ENCODE measurements at places on chromosomes 1 and 21.

GRCh38 chr1:19342894-19343616, 30.9 kb downstream of the SLC66A1 start:
- DNase-seq: no peak

GRCh38 chr1:38727684-38728584, 131.6 kb downstream of the RRAGC start:
- DNase-seq: no peak

DNA sequence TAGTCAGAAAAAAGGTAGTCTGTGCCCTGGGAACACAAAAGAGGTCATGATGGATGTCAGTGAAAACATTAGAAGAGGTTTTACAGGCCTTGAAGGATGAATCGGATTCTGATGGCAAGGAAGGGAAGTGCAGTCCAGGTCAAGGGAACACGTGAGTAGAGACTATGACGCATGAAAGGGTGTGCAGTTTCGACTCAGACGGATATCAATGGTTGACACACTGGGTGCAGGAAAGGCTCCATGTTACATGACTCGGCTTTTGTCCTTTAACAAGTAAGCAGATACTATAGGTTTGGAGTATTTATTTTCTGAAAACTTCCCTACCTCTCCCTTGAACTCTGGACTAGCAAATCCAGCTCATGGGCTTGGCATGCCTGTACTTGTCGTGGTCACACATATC, 55.3 kb downstream of the SEC16B start:
- no peak for DNase-seq

- no peak for DNase-seq
Measured at GRCh38 chr1:97573553-97573952, 347.3 kb downstream of the DPYD start.

DNA sequence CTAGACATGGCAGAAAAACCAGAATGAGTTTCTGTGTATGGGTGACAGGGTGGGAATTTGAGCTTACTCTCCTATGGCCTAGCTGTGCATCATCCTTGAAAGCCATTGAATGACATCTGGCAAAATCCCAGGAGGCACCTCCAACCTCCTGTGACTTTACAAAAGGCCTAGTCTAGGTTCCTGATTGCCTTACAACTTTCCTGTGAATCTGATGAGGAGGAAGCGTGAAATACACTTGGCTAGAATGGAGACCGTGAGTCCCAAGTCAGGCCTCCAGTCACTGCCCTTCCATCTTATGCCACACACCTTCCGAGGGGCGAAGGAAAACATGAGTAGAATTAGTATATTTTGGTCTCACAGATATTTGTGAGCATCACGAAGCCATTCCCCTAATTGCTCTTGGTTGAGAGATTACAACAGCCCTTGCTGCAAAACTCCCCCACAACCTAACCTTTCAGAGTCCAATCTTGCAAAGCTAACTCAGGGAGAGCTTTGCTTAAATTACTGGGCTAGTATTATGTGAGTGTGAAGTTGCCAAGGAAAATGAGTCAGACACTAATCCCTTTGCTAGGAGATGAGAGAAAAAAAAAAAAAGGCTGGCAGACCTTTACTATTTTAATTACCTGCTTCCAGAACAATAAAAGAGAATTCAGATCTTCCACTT, 36.3 kb upstream of the PAXBP1 start:
- no peak for DNase-seq

DNA sequence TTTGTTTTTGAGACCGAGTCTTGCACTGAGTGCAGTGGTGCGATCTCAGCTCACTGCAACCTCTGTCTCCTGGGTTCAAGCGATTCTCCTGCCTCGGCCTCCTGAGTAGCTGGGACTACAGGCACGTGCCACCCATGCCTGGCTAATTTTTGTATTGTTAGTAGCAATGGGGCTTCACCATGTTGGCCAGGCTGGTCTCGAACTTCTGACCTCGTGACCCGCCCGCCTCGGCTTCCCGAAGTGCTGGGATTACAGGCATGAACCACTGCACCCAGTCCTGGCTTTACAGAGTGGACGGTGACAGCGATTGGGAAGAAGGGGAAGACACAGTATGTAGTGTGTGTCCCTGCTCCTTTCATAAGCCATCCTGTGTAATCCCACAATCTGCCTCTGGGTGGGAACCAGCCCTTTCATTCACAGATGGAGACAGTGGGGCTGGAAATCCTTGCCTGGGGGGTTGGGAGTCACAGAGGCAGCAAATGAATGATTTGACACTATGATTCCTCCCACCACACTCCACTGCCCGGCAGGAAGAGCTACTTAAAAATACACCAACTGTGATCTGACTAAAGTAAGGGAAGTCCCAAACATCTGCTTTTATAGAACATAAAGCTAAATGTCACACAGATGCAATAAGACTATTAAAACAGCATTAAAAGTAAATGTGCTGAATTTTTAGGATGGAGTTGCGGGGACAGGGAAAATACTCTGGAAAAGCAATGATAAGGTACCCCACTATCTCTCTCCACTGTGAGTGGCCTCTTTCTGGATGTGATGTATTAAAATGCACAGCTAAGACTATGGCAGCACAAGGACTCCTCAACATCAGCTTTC, 4.5 kb downstream of the PARP1 start:
- no peak for DNase-seq

Measured in suprapubic skin (tissue), 4 donors.